Brain (organoid and tissue), 16 donors: ENCODE measurements at places on chromosomes 7 and 10.
A peak's percentile ranks its signal among the peaks of the same experiment; 100 is the strongest.

- no peak for DNase-seq
Measured at GRCh38 chr7:47514818-47515217, 67.1 kb downstream of the TNS3 start.

- DNase-seq: peak; percentile 61
Measured at GRCh38 chr7:22356701-22357310, at the start of gene RAPGEF5. TSS of gene RAPGEF5 (minus strand) at chr7:22357154. CDS start at chr7:22357060, 94 bp downstream.

DNA sequence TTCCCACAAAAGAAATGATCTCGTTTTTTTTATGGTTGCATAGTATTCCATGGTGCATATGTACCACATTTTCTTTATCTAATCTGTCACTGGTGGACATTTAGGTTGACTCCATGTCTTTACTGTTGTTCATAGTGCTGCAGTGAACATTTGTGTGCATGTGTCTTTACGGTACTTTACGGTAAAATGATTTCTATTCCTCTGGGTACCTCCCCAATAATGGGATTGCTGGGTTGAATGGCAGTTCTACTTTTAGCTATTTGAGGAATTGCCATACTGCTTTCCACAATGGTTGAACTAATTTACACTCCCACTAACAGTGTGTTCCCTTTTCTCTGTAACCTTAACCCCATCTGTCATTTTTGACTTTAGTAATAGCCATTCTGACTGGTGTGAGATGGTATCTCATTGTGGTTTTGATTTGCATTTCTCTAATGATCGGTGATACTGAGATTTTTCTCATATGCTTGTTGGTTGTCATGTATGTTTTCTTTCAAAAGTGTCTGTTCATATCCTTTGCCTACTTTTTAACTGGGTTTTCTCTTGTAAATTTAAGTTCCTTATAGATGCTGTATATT, 37.2 kb downstream of the MKLN1 start:
- no peak for DNase-seq

- peak; percentile 37 for DNase-seq
Measured at GRCh38 chr7:75737856-75738603, 711 bp downstream of the HIP1 start.

- DNase-seq: no peak
Measured at GRCh38 chr7:30912731-30912985, 1.0 kb downstream of the AQP1 start.

DNA sequence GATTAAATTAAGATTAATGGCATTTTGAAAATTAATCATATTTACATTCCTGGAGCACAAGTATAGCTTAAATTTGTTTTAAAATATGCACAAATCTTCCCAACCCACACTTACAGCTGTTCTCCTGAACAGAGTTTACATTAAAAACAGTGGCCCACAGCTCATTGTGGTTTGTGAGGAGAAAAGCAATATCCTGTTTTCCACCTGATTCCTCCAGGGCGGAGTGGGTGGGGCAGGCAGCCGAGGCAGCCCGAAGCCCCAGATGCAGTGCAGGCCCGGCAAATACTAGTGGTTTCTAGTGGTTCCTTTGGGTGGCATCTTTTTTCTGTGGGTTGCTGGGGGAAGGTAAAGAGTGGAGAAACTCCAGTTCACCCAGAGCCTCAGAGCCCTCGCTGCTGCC, 280.8 kb downstream of the ARHGAP12 start:
- no peak for DNase-seq

DNA sequence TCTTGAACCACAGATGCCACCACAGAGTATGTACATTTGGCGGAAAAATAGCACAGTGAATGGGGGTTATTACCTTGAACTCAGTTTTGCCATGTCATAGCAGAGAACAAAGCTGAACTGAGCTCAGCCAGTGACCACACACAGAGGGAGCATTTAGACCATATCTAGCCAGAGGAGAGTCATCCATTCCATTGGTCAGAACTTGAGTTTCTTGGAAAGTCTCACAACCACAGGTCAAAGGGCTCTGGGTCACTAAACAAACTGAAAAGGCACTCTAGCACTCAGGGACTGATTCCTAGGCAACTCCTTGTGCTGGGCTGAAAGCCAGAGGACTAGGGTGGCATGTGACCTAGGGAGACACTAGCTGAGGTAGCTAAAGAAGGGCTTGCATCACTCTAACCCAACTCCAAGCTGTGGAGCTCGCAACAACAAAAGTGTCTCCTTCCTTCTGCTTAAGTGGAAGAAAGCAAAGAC, 239.7 kb upstream of the SEMA3D start:
- DNase-seq: no peak

DNA sequence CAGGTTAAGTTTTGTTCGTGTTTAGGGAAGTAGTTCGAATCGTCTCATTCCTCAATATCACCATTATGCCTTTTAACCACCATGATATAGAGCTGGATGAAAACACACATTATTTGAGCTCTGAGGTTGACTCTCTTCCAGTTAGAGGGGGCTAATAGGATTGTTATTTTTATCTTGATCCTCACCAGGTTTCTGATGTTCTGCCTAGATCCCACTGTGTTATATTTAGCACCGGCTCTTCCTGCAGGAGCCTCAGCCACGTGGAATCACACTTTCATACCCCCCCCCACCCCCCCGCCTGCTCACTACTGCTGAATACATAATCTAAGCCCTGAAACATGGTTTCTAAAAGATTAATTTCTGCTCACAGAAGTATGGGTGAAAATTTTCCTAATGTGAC, 88.3 kb downstream of the NRCAM start:
- no peak for DNase-seq

DNA sequence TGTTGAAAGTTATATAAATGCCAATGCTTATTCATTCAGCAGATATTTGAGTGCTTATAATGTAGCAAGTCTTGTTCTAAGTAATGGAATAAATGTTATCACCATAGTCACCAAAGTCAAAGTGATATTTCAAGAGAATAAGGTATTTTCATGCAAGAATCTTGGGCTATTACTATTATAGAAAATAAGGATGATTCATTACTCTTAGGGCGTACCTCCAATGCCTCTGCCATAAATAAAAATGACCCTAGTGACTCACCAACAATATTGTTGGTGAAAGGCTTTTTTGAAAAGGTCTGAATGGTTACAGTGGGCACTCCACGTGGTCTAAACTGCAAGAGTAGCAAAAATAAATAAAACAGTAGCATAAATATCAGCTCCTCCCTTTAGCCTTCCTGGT, 68.4 kb downstream of the RALA start:
- DNase-seq: no peak

- DNase-seq: peak; percentile 96
Measured at GRCh38 chr10:129963641-129964501, at the start of gene EBF3. TSS of gene EBF3 (minus strand) at chr10:129964274. CDS start at chr10:129963768, 506 bp downstream.

- no peak for DNase-seq
Measured at GRCh38 chr7:151648429-151648828, 128.7 kb upstream of the RHEB start.

- DNase-seq: no peak
Measured at GRCh38 chr7:138645284-138645683, 55.9 kb downstream of the SVOPL start.

DNA sequence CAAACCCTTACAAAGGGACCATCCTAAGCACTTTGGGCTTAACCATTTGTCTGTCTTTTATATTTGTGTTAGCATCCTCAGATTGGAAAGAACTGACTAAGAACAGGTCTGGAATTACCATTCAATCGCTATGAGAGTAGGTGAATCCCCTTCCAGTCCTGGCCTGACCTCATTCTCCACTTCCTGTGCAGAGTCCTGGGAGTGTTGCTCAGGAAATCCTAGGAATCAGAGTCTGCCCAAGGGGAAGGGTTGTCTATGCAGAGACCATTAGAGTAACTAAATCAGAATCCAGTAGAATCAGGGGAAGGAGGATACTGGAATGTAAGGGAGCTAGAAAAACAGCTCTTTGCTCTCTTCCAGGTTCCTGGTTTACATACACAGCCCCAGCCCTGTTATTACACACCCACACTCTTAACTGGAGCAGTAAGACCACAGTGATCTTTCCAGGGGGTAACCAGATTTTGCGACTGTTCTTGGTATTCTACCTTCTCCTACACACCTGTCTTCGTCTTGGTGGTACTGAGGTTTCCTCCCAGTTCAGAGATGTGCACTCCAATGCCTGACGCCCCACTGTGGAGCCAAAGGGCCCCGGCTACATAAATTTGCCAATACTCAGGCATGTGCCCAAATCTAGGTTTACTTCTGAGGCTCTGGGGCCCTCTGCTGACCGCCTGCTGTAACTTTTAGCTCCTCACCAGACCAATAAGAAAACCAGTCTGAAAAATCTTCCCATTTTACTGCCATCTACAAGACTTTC, 103.7 kb downstream of the RNF216 start:
- DNase-seq: peak; percentile 76

DNA sequence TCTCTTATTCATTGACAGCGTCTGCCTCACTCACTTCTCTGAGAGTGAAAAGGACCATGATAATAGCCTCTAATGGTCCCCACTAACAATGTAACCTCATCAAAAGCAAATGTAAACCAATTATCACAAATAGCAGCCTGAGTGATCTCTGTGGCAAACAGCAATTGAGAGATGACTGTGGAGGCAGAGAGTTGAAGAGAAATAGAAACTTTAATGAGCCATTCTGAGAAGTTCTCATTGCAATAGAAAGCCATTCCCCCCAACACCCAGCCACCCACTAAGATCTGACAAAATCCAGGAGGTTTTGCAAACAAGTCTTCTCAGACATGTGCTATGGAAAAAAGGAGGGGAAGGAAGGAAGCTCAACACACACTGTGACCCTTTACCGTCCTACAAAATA, 44.2 kb upstream of the RNF148 start:
- no peak for DNase-seq

DNA sequence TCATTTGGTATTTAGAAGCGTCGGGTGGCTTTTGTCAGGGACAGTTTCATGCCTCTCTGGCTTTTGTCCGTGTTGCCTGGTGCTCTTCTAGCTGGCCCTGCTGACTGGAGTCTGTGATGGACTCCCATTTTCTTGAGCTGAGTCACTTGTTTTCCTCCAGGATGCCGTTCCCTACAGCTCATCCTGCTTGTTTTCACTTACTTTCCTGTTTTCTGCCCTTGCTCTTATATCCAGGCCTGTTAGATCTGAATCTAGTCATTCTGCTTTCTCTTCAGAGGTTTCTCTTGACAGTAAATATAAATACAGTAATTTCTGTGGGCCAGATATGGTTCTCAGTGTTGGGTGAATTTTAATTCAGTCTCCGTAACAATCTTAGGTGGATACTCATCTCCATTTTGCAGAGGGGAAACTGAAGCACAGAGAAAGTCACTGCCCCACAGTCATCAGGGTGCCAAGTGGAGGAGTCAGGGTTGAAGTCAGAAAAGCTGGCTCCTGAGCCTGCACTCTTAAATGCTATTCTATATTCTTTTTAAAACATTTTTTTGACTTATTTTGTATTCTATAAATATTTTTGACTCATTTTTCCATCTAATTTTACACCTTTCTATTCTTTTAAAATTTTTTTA, 85.4 kb downstream of the CCNY start:
- DNase-seq: no peak

- no peak for DNase-seq
Measured at GRCh38 chr7:77913977-77914607, 115.5 kb downstream of the PHTF2 start.

- no peak for DNase-seq
Measured at GRCh38 chr10:71576842-71577241, 142.7 kb downstream of the C10orf105 start.

- DNase-seq: no peak
Measured at GRCh38 chr7:145168427-145168826, 332.6 kb upstream of the TPK1 start.

- DNase-seq: no peak
Measured at GRCh38 chr7:157348548-157348947, 11.7 kb downstream of the DNAJB6 start.

DNA sequence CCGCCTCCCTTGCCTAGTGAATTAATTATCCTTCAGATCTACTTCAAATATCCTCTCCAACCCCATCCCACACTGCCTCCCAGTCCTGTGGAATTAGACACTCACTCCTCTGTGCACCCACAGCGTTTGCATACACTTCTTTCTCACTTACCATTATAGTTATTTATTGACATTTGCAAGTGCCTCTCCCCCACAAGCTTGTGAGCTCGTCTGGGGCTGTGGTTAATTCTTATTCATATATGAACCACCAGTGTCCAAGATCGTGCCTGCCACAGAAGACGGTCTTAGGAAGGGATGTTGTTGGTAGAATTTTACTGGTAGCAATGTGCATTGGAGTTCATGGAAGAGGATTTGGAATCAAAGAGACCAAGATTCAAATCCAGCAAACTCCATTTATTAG, 68.1 kb upstream of the AOAH start:
- no peak for DNase-seq

DNA sequence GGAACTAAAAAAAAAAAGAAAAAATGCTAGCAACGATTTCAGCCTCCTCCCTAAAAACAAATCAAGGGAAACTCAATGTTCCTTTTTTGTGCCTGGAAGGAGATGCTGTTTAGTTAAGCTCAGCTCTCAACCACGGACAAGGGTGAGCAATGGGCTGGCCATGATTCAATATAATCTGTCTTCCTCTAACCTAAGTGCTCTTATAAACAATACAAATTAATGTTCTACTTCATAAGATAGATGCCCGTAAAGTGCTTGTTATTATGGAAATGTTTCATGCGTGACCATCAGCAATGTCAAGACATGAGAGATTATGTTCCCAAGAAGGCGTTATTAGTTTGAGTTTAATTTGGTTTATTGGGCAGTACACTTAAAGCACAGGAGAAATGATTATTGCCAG, 320.3 kb downstream of the SFMBT2 start:
- DNase-seq: no peak

DNA sequence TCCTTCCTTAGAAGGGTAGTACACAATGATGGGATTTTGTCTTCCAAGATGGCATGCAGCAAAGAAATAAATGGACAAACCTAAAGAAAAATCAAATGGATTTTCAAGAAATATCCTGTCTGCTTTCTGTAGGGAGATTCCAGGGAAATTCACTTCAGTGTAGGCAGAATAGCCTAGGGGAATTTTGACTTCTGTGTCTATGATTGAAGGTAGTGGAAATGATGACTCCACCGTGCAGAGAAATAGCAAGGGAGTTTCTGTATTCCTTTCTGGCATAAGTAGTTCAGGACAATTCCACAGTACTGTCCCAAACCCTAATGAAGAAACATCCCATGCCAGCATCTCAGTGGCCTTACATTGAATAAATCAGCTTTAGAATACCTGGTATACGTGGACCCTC, 9.5 kb downstream of the ATOH7 start:
- no peak for DNase-seq

DNA sequence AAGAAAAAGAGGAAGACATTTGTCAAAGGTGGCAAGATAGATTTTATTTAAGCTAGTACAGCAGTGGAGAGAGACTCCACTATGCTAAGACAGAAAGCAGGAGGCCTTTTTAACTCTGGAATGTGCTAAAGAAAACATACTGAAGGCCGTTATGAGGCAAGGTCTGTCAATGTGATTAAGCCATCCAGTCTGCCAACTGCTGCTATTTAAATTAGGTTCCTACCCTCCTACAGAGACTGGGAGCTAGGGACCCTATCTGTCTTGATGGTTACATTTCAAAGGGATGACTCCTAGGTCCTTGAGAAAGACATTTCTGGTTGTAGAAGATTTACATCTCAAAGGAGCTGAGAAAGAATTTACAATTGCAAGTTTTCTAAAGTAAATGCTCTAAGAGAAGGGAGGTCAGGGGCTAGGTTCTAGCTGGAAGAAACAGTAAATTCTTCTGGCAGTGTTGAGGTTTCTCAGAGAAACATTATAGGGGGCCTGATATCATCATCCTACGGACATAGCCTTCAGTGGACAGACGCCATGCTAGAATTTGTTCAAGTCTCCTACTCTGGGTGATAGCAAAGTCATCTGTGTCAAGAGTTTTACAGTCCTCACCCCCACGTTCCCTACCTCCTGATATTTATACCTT, 211.6 kb downstream of the PHF14 start:
- DNase-seq: no peak
